ENCODE measurements at places on chromosomes 6 and 20.

GRCh38 chr6:2844008-2844407 lies 2.3 kb upstream of the SERPINB1 start:
- no peak for DNase-seq

- no peak for DNase-seq
These were observed 52.2 kb downstream of the LYRM4 start for GRCh38 chr6:5208471-5208971.

- no peak for DNase-seq
These were observed 92.2 kb upstream of the TENT5A start for GRCh38 chr6:81844686-81845085.

DNA sequence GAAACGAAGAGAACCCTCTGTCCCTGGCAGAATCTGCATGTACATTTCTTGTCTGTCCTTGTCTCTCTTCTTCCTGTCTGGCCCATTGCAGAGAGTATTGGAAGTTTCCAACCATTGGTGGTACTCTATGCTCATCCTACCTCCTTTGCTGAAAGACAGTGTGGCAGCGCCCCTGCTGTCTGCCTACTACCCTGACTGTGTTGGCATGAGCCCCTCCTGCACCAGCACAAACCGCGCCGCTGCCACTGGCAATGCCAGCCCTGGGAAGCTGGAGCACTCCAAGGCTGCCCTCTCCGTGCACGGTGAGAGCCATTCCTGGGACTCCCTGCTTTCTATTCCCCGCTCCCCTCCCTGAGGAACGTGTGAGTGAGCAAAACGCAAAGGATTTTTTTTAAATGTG lies 32.5 kb downstream of the KDM1B start:
- no peak for DNase-seq

DNA sequence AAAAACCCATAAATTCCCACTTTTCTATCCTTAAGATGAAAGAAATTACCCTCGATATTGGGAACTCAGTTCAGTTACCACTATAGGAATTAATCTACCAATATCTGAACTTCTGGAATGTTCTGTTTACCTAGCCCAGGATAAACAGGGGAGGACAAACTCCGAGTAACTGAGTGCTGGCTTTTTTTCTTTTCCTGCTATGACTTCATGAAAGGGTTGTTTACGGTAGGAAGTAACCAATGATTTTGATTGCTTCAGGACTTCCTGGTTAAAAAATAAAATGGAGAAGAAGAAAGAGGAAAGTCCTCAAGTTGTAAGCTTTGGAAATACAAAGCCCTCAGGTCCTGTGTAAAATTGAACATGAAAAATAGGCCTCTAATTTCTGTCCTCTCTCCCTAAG lies 167.7 kb downstream of the ZNF217 start:
- no peak for DNase-seq

DNA sequence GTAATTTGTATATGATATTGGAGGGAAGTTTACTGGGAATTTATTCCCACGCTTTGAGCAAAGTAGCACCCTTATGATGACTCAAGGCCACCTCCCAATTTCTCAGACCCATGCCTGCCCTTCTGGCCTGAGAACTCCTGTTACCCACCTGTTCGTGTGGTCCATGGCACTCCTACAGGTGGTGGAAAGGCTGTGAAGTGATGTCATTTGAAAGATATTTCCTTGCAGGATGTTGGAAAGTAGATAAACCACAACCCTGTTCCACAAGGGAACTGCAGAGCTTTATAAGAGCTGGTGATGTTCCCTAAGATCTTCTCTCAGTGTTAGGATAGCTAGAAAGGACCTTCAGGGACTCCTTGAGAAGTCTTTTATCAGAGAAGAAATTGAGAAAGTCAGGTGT lies 70.5 kb downstream of the ADGRG6 start:
- DNase-seq = no peak

DNA sequence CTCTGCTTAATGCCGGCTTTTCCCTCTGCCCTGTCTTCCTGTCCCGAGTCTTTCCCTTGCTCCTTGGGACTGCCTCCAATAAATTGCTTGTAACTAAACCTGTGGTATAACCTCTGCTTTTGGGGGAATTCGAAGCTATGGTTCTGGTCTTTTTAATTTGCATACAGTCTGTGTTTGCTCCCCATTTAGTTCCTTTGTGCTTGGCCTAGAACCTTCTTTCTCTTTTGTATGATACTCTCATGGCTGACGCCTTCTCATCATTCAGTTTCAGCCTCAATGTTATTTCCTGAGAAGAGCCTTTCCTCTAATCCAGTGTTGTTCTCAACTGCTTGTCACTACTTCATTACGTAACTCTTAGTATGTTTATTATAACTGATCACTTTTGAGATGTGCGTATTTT lies 248.0 kb downstream of the PHF3 start:
- DNase-seq = no peak

DNA sequence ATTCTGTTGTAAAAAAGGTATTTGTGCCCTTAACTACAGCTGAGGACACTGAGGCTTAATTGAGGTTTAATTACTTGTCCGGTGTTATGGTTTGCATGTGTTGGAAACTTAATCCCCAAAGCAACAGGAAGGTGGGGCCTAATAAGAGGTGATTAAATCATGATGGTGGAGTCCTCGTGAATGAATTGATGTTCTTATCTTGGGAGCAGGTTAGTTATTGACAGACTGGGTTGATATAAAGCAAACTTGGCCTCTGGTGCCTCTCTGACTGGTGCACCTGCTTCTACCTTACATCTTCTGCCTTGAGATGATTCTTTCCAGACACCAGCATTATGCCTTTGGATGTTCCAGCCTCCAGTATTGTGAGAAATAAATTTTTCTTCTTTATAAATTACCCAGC lies 306.5 kb upstream of the HS3ST5 start:
- DNase-seq = no peak

- no peak for DNase-seq
These were observed 19.0 kb downstream of the RREB1 start for GRCh38 chr6:7126754-7127153.

- DNase-seq = no peak
These were observed 63.3 kb downstream of the YTHDF1 start for GRCh38 chr20:63152322-63153253.

DNA sequence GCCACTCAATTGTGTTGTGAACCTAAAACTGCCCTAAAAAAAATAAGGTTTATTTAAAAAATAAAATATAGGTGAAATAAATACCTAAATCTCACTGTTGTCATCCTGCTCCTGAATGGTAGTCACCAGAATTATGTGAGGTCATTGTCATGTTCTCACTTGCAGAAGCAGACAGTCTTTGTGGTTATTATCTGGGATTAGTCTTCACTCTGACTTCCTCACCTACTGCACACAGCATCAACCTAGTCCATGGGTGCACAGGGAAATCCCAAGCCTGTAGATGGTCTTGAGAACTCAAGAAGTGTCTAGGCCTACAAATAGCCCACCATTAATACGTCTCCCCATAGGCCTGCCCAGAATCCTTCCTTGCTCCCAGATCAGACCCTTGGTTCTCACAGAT lies 97.0 kb downstream of the FOXF2 start:
- DNase-seq = no peak

- no peak for DNase-seq
These were observed 62.7 kb upstream of the TRAF3IP2 start for GRCh38 chr6:111668410-111668809.

DNA sequence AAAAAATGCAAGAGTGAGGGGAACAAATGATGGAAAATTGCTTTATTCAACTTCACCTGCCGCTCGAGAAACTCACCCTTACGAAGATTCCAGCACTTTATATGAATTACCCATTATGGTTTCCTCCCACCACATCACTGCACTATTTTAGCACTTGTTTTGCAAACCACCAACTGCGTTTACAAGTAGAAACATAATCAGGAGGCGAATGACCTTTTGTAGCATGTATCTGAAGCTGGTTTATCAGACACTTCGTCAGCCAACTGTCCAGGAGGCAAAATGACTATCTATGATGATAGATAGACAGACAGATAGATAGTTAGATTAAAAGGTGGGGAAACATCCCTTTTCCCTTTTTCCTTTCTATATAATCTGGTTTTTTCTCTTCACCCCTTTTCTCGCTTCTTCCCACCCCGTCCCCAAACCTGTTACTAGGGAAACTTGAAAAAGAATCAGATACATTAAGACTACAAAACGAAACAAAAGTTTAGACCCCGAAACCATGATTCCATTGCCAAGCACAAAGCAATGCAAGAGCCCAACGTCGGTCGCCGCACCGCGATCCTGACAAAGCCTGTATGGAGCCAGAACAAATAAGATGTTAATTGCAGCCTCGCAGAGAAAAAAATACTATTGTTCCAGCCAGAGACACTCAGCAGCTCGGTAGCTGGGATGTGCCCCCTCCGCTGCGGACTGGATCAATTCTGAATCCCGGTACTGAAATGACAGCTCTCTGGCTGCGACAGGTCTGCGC lies 933 bp upstream of the ADGRB3 start:
- peak; percentile 1 for DNase-seq

GRCh38 chr6:39343396-39343870 lies 20.9 kb upstream of the KCNK16 start:
- no peak for DNase-seq

DNA sequence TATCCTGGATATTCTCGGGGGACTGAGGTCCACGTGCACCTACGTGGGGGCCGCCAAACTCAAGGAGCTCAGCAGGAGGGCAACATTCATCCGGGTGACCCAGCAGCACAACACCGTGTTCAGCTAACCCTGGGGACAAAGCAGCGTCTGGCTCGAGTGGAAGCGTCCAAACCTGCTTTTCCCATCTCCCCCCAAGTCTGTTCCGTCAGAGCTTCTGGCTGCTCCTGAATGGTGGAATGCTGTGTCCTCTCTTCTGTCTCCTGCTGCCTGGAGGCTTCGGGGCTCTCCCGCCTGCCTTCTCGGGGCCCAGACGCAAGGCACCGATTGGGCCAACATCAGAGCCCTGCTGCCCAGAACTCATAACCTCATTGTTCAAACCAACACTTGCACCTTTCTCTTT lies 56.7 kb downstream of the GMPR start:
- no peak for DNase-seq

DNA sequence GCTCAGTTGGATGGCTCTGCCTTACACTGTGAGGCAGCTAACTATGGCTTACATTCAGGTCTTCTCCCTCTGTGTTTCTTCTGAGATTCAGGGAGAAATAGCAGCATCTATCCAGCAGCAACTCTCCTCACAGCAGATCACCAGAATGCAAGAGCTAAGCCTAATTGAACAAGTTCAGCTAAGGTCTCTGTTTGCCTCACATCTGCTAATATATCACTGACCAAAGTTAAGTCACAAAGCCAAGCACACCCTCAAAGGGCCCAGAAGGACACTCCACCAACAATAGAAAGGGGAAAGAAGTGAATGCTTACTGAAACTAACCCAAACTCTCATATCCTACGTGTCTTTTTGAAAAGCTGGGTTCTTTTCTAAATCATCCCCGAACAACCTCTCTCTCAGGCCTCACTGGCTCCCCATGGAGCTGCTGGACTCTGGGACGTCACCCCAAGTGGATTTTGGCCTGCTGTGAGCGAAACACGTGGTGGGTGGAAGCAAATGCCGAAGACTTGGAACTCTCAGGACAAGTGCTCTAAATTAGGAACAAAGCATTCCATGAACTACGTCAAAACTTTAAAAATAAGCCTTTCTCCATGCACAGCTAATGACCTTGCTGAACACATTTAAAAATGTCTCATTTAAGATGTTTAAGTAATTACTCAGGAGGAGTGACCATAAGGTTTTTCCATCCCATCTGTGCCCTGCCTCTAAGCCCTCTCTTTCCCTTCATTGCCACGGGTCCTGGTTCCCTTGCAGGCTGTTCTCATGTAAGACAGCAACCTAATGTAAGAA lies 167.5 kb upstream of the PLCB4 start:
- no peak for DNase-seq

DNA sequence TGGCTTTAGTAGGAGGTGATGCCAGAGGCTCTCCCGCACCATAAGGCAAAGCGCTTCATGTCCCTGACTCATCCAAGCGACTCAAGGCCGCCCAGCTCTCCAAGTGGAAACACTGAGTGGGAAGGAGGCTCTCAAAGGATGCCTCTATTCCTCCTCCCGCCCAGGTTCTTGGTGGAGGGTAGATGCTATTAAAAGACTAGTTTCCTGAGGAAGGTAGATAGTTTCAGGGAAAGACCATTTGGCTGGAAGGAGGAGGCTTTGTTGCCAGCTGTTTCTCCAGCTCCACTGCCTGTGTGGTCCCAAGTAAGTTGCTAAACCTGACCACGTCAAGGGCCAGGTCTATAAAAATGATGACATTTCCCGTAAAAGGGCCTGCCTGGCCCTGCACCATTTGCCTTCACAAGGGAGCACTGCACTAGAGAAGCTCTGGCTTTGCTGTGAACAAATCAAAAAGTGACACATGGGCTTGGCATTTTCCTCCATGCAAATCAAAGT lies 48.2 kb downstream of the GMDS start:
- no peak for DNase-seq

GRCh38 chr20:34618676-34619075 lies 58.2 kb downstream of the PIGU start:
- DNase-seq = no peak

DNA sequence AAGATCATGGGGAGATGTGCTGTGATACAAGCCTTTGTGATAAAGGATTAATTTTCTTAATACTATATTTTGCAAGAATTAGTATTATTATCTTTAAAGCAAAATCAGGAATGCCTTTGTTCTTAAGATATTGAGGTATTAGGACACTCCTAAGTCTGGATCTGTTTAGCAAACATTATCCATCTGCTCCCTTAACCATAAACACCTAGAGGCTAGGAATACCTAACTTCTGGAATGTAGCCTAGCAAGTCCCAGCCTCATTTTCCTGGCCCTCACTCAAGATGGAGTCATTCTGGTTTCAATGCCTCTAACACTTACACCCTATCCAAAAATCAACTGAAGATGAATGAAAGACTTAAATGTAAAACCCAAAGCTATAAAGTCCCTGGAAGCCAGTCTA lies 106.3 kb upstream of the GJE1 start:
- no peak for DNase-seq

DNA sequence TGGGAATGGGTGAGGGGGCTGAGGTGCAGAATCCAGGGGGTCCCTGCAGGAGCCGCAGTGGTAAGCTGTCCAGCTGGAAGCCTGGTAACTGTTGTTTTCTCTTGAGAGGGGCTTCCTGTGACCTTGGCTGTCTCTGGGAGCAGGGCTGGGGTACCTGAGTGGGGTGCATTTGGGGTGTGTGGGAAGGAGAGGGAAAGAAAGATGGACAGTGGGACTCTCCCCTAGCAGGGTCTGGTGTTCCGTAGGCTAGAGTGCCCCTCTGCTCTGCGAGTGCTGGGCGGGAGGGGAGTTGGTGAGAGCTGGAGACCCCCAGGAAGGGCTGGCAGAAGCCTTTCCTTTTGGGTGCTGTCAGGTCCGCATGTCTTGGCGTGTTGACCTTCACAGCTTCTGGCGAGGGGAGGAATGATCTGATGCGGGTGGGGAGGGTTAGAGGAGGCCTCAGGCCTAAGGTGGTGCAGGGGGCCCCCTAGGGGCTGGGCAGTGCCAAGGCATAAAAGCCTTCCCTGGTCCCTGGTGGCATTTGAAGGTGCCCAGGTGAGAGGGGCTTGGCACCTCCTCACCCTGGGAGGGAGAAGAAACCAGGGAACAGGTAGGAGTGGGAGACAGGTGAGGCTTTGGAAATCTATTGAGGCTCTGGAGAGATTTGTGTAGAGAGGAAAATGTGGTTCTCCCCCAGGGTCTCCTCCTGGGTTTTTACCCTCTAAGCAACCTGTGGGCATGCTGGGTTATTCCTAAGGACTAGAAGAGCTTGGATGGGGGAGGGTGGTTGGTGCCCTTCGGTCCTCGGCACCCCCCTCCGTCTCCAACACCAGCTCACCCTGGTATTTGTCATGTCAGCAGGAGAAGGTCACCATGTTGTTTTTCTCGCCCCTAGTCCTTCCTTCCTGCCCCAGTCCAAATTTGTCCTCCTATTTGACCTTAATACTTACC lies 3.3 kb downstream of the VEGFA start:
- DNase-seq = peak; percentile 69

Measured in activated CD4-positive, alpha-beta T cell treated with anti-CD3 and anti-CD28 coated beads, Interleukin-2, amount 50 U/mL, for 48 hours (primary cell).